Body of pancreas (tissue), 4 donors: ENCODE measurements at places on chromosomes 7 and 10. TPM values are rescaled to one million over a fixed set of nuclear protein-coding genes. Genes with fewer than 3 reads are reported as not detected.

DPP6 gene
- total RNA-seq = 0.99 TPM

UPP1 gene
- total RNA-seq = 9.9 TPM

PHYHIPL gene
- 4.9 TPM for total RNA-seq

POLD2 gene
- 32.7 TPM for total RNA-seq

CYP3A7 gene
- total RNA-seq = 1.3 TPM

CDH23 gene
- 58.7 TPM for total RNA-seq

WDR86 gene
- 11.2 TPM for total RNA-seq

CLCN1 gene
- not detected for total RNA-seq

MYL7 gene
- not detected for total RNA-seq

SLC16A12 gene
- 26.7 TPM for total RNA-seq

ADCYAP1R1 gene
- 8.2 TPM for total RNA-seq

VSTM2A gene
- 0.26 TPM for total RNA-seq

RARRES2 gene
- 400 TPM for total RNA-seq

EXOC4 gene
- total RNA-seq = 62.0 TPM

STOX1 gene
- 4.0 TPM for total RNA-seq

PRSS1 gene
- total RNA-seq = 29,602 TPM

OR13A1 gene
- total RNA-seq = not detected

C1QL3 gene
- not detected for total RNA-seq

FGF8 gene
- not detected for total RNA-seq

KCND2 gene
- total RNA-seq = 0.52 TPM

HDAC9 gene
- 4.9 TPM for total RNA-seq

GRID1 gene
- 1.0 TPM for total RNA-seq

ADIRF gene
- total RNA-seq = 113 TPM

OR2A12 gene
- total RNA-seq = not detected

NPY4R2 gene
- total RNA-seq = not detected

SPDYE2 gene
- not detected for total RNA-seq

PON1 gene
- not detected for total RNA-seq

SH3PXD2A gene
- 7.3 TPM for total RNA-seq

RET gene
- total RNA-seq = 0.78 TPM

BLNK gene
- 13.5 TPM for total RNA-seq

CTNNA3 gene
- under 0.01 TPM for total RNA-seq

USP6NL gene
- 16.8 TPM for total RNA-seq

UNC5B gene
- 10.4 TPM for total RNA-seq

BICC1 gene
- total RNA-seq = 35.3 TPM

NPVF gene
- total RNA-seq = not detected

AVPI1 gene
- 14.8 TPM for total RNA-seq

C10orf67 gene
- total RNA-seq = not detected

BEND7 gene
- 13.7 TPM for total RNA-seq

DDIT4 gene
- 238 TPM for total RNA-seq

DNTT gene
- total RNA-seq = not detected

ODAD2 gene
- total RNA-seq = not detected

JAZF1 gene
- total RNA-seq = 4.0 TPM

EPHA1 gene
- 9.9 TPM for total RNA-seq

HMX2 gene
- not detected for total RNA-seq

ACTR3C gene
- total RNA-seq = 69.9 TPM

NRAP gene
- total RNA-seq = not detected

ADCY1 gene
- 7.6 TPM for total RNA-seq

C7orf33 gene
- total RNA-seq = not detected

RNF32 gene
- 0.99 TPM for total RNA-seq

FKBP9 gene
- total RNA-seq = 253 TPM

MORN4 gene
- total RNA-seq = 8.3 TPM

TM9SF3 gene
- 75.2 TPM for total RNA-seq

MAPK8 gene
- total RNA-seq = 16.1 TPM

EPO gene
- 2.6 TPM for total RNA-seq

C7orf57 gene
- not detected for total RNA-seq

STRIP2 gene
- not detected for total RNA-seq

OR2F2 gene
- not detected for total RNA-seq

CDK6 gene
- 32.6 TPM for total RNA-seq
